Hematopoietic multipotent progenitor cell (in vitro differentiated cells): ENCODE measurements at places on chromosomes 13 and 19.

DNA sequence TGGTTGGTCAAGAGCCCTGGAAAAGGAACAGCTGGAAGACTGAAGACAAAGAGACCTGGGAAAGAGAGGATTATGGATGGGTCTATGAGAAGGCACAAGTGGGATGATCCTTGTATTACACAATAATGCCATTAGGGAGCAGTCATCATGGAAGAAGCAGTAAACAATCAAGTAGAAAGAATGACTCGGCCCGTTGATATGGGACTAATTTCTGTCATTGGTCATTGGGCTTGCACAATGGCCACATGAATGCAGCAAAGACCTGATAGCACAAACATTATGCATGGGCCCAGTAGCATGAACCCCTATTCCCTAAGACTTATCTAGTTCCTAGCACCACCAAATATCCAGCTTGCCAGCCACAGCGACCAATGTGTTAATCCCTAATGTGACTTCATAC, 390.3 kb upstream of the ZNF507 start:
- DNase-seq, result no peak

GRCh38 chr19:7718668-7719067, 13.2 kb downstream of the CLEC4G start:
- DNase-seq, result no peak

DNA sequence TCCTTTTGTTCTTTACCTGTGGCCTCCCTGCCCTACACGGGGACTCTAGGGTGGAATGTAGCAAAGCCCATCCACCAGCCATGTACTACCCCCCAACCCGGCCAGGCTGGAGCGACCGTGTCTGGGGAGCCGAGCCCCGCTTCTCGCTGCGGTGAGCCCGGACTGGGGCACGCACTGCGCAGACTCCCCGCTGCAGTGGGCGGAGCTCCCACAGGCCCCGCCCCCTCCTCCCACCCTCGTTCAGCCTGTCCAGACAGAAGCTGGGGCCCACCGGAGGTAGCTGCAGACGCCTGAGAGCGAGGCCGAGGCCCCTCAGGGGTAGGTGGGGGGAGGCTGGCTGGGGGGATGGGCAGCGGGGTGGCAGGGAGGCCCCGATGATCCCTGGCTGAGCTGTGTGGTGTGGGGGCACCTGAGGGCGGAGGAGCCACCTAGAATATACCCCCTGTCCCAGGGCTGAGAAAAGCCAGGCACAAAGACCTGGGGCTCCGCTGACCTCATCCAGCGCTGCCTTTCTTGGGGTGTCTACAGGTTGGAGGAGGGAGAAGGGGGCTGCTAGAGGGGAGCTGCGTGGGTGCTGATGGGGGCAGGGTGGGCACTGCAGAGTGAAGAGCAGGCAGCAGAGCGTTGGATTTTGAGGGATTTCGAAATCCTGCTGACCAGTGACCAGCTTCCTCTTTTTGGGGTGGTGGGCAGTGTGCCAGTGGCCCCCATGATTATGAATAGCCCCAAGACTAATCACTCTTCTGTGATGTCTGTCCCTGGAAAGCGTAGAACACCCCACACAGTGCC, 17.3 kb downstream of the PLD3 start:
- no peak for DNase-seq

- peak; percentile 60 for DNase-seq
These were observed 471 bp downstream of the DACH1 start for GRCh38 chr13:71866335-71867130.

DNA sequence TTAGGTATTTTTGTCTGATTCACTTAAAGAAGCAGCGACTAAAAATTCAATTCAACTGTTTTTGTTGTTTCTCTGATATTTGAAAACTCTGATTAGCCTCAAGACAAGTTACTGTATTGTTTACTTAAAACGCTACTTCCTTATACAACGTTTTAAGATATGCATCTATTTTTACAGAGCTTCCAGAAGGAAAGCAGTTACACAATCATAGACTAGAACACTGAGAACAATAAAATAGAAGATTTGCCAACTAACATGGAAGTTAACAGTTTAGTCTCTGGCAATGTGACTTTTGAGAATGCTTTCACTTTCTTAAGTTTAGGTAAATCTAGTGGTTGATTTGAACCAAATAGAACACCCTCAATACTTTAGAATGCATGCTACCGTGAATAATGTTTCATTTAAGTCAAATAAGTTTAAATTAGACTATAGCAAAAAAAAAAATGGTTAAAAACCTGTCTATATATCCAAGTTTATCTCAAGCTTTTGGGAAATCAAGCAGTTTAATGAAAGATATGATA, 614.8 kb downstream of the DACH1 start:
- peak; percentile 20 for DNase-seq
